ENCODE measurements at places on chromosomes 7 and 10. TPM values are rescaled to one million over a fixed set of nuclear protein-coding genes. Genes with fewer than 3 reads are reported as not detected.

GRCh38 chr7:78777829-78778228 is 675.6 kb downstream of the MAGI2 start:
- no peak for DNase-seq

DNA sequence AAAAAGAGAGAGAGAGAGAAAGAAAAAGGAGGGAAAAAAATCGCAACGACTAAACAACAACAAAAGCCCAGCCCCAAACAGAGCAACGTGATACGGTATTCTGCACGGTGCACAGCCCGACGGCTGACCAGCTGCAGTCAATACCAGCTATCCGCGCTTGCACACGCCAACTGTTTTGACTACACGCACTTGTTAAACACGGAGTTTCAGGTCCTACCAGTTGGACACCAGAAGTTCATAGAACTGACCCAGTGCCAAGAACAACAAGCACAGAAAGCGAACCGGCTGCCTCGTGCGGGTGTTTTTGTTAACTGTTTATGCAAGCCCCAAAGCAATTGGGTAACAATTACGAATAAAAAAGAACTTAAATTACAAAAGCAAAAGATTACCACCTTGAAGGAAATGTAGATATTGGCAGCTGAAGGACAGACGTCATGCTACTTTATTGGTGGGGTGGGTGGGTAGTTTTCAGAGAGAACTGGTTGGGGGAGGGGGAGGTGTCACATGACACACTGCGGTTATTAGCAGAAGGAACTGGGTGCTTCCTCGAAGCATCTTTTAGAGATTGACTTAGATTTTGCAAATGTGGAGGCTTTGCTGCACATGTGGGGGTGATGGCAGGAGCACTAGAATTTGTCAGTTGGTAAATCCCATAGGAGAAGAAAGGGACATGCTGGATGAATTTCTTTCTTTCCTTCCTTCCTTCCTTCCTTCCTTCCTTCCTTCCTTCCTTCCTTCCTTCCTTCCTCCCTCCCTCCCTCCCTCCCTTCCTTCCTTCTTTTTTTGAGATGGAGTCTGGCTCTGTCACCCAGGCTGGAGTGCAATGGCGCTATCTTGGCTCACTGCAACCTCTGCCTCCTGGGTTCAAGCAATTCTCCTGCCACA is 110.6 kb upstream of the EFCAB10 start:
- DNase-seq: peak; percentile 89

GRCh38 chr10:96470116-96470743 is 43.5 kb downstream of the TLL2 start:
- DNase-seq: no peak

The GPR26 gene
- not detected for total RNA-seq

GRCh38 chr10:7892146-7892545 is 73.8 kb downstream of the TAF3 start:
- DNase-seq: no peak

The ANKRD61 gene
- 0.22 TPM for total RNA-seq

Measured in muscle of leg (tissue), 16 donors.